ENCODE measurements at places on chromosomes 12 and 14.

DNA sequence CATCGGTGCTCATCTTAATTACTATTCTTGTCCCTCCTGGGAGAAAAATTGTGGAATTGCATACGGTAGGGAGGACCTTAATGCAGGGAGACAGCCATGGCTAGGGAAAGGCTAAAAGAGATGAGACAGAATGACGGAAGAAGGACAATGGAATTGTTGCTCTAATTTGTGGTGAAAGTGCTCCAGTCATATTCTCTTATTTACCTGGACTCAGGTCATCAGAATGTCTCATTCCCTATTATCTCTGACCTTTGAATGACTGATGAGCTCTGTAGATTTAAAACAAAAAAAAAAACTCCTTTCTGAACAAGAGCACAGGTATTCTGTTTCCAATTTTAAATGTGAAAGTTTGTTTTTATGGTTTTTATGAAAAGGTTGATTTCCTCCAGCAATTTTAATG, 8.6 kb upstream of the EPS8 start:
- DNase-seq: no peak

DNA sequence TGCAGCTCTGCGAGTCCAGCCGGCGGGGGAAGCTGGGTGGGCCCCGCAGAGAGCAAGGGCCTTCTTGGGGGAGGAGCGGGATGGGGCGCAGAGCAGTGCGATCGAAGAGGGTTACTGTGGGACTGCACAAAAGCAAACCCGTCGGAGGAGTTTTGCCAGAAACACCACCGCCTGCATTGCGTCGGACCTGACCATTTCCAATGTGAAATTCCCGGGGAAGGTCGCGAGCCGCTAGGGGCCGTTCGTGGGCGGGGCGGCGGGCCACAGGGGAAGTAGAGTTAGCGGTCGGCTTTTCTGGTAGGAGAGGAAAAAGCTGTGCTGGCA, 333 bp upstream of the KCNA1 start:
- no peak for DNase-seq

GRCh38 chr12:122793685-122794106, 19.3 kb downstream of the CCDC62 start:
- no peak for DNase-seq

DNA sequence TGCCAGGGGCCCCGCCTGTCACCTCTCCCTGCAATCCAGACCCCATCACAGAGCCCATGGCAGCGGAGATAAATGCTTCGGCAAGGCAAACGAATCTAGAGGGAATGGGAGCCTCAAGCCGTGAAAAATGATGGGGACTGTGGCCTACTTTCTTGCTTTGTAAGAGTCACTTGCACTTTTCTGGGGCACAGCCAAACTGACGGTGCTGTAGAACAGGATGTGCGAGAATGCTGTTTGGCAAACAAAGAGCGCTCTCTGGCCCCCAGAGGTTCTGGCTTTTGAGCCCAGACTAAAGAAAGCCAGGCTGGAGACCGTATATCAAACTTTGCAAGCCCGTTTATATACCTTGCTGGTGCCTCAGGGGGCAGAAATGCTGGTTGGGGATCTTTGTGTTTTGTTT, 108.7 kb downstream of the CACNA1C start:
- DNase-seq: no peak

- no peak for DNase-seq
Observed at GRCh38 chr14:39138440-39138839, 24.3 kb downstream of the GEMIN2 start.

DNA sequence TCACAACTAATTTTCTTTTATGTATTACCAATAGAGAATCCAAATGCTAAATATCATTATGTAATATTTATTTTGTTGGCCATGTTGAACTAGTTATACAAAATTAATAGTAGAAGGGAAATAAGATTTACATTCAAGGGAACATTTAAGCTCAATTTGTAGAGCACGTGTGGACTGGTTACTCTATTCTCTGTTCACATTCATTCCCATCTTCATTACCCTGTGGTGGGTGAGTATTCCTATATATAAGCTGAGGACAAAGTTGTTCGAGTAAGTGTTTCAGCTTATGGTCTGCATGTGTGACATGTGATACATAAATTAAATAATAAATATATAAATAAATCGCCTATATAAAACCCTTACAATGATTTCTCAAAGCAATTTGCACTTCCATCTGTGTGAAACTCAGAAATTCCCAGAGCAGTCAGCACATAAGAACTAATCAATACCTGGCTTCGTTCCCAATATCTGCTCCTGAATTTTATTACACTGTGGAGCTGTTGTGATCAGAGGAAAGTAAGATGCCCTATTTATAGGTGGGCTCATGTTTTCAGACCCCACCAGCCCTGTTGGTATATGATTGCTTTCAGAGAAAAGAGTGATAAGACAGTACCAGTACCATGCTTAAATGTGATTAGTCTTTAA, 308.2 kb upstream of the DCN start:
- no peak for DNase-seq

GRCh38 chr12:130506844-130507243, 169.2 kb downstream of the PIWIL1 start:
- no peak for DNase-seq

DNA sequence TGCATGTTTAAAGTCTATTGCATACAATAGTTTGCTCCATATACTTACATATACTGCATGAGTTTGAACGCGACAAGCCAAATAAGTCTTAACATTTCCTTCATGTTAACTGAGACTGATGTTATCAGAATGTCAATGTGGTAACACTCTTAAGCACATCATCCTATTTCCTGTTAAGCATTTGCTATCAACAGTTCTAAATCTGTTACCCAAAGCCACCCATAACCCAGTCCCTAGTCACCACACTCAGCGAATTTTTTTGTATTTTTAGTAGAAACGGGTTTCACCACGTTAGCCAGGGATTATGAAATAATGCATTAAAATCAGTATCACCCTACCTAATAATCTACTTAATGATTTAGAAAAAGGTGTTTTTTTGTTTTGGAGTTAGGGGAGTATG, 39.4 kb downstream of the HNRNPC start:
- no peak for DNase-seq
